Right renal cortex interstitium (tissue), 3 donors: ENCODE measurements at places on chromosomes 2 and 18.
A peak's percentile ranks its signal among the peaks of the same experiment; 100 is the strongest.

DNA sequence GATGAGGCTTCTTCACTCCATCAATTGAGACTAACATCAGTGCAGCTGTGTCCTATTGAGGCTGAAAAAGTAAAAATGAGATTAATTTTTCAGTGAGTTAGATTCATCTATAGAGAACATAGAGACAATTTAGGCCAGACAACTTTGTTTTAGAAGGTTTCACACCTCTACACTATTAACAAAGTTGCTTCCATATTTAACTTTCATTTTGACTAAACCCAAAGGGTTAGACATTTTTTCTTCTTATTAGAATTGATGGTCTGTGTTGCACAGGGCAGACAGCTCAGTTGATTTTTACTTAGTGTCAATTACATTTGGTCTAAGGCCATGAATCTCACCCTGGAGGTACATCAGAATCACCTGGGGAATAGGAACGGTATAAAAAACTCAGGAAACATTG lies 130.2 kb upstream of the NXPH2 start:
- no peak for DNase-seq

GRCh38 chr2:172270278-172271079 lies 156.9 kb upstream of the ITGA6 start:
- no peak for DNase-seq

- no peak for DNase-seq
Measured at GRCh38 chr2:208984376-208985090, 439.3 kb upstream of the MAP2 start.

DNA sequence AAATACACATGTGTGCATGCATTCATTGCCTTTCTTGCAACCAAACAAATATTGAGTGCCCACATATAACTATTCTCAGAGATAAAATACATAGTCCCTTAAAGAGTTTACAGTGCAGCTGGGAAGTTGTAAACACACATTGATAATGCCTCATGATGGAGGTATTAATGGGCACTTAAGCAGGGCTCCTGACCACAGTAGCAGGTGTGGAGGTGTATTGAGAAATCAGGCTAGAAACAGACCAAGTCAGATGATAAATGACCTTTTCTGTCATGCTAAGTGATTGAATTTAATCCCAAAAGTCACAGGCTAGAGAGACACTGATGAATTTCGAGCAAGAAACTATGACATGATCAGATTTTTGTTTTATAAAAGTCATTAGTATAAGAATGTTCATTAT lies 157.7 kb downstream of the ZNF385B start:
- DNase-seq = no peak

GRCh38 chr18:11251229-11251890 lies 102.0 kb upstream of the PIEZO2 start:
- no peak for DNase-seq

DNA sequence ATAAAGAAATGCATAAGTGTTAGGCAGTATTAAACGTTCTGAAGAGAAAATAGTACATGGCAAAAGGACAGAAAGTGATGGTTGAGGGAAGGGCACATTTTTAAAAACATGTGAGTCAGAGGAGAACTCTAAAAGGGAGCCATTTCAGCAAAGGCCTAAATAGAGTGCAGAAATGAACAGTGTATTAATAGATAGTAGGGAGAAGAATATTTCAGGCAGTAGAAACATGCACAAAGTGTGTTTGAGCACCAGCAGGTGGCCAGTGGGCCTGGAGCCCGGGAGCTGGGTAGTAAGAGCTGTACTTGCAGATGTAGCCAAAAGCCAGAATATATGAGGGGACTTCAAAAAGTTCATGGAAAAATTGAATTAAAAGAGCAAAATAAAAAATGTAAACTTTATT lies 288.1 kb upstream of the FIGN start:
- no peak for DNase-seq

GRCh38 chr2:38771632-38772031 lies 6.4 kb upstream of the GEMIN6 start:
- no peak for DNase-seq

DNA sequence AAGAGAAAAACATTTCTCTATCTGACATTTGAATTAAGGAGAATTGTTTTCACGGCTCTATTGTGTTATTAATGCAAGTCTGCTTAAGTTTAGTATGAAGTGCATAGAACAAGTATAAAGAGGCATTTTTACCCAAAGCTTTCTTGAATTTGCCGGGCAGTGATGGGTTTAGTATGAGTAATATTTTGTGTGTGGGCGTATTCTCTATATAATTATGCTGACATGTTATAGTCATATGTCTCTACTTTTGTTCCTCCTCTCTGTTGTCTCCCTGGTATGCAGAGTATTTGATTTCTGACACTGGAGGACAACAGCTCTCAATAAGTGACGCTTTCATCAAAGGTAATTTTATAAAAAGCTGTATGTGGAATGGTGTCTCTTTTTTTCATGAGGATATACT lies 45.9 kb downstream of the PIKFYVE start:
- DNase-seq = no peak

DNA sequence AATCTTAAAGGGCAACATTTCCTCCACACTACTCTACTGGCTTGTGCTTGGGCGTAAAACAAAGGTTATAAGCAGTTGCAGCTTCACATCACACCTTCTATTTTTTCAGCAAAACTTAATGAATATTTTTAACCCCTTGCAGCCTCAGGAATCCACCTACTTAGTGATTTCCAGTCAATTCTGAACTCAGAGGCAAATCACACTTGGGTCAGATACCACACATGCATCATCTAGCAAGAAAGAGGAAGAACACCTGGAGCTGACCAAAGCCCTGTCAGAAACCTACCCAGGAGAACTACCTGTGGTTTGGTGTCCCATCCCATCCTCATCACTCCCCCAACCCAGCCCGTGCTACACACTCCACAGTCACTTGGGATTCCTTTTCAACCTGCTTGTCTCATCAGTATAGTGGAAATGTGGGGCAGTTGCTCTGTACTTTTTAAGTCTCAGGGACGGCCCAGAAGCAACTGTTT lies 25.5 kb downstream of the PIAS2 start:
- DNase-seq = no peak

DNA sequence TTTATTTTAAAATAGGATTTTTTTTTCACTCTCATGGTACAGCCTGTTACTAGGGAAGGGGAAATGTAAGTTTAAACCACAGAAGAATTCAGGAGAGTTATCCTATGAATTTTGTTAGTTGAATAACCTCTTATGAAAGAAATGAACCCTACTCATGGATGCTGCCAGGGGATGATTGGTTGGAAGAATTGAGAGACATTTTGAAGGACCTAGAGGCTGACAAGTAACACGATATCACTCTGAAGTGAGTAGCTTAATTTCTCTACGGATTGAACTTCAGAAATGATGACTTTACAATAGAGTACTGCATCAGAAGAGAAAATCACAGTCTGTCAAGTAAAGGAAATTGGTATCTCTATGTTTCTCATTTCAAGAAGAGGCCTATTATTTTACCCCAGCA lies 1346.2 kb downstream of the SUCLG1 start:
- DNase-seq = no peak

- DNase-seq = no peak
Measured at GRCh38 chr2:202009581-202009980, 24.1 kb upstream of the FZD7 start.

DNA sequence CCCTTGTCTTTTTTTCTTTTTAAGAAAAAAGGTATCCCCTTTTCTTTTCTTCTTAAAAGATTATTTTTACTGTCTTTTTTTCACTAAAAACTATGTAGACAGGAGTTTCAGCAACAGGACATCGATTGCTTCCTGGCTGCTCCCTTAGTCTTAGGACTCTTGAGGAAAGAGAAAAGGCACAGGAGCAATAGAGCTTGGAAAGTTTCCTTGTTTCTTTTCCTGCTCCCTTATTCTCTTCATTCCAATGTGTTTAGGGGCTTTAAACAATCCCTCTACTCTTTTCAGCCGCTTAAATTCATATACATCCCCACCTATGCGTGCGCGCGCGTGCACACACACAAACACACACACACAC lies 225.9 kb upstream of the FBXO11 start:
- DNase-seq = no peak

- no peak for DNase-seq
Measured at GRCh38 chr2:68692511-68692910, 42.1 kb upstream of the ARHGAP25 start.

DNA sequence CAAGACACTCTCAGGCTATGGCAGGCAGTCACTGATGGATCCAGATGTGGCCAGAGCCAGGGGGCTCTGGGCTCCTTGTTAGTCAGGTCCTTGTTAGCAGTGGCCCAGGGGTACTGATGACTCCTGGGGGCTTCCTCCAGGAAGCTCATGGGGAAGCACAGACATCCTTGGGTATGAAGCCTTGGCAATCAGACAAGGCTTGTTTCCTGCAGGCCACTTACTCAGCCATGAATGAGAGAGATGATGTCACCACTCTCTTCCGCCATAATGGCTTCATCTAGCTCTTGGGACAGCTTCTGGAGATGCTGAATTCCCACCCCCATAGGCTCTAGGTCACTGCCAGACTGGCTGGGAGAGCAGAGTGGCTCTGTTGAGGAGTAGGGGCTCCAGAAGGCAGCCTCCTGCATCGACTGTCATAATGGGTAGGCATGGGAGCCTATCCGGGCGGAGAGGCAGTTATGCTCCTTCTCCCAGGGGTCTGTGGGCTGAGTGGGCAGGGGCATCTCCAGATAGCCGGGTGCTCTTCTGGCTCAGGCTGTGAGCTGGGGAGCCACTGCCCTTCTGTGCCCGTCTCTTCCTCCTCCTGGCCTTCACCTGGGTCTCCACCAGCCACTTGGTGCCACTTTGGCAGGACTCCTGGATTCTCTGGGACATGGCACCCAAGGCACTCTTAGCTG lies 40.2 kb upstream of the BMPR2 start:
- no peak for DNase-seq

GRCh38 chr2:111121828-111122630 lies 1.3 kb downstream of the BCL2L11 start:
- DNase-seq = no peak

- no peak for DNase-seq
Measured at GRCh38 chr18:27073404-27073830, 111.7 kb downstream of the CHST9 start.

- DNase-seq = no peak
Measured at GRCh38 chr18:8938817-8939216, 163.7 kb upstream of the NDUFV2 start.

DNA sequence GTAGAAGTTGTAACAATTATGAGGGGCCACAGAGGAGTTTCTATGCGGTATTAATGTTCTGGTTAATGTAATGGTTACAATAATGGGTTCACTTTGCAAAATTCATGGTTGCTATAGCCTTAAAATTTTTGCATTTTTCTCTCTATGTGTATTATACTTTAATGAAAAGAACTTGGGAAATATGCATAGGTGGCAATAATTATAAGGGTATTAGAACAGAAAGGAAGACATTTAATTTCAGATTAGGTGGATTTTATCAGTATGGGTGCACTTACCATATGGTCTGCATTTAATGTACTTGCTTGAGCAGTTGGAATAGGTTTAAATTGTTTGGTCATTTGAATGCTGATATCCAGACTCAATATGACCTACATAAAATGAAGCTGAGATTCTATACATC lies 161.6 kb upstream of the TACR1 start:
- DNase-seq = no peak

DNA sequence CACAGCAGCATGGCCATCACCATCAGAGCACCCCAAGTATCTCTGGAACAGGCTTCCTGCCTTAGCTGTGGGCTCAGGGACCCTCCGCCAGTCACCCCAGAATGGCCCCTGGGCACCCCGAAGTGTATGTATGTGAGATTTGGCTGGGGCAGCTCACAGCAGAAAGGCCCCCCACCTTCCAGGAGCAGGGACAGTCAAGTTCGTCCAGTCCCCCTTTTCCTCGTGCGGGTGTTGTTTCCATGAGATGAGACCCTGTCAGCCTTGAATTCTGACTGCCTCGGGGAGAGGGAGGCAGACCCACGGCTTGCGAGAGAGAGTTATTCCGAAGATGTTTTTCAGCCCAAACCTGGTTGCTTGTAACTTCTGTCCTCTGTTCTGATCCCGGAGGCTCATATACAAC lies 290.9 kb upstream of the HDAC4 start:
- DNase-seq = no peak

GRCh38 chr2:222708274-222708710 lies 36.8 kb downstream of the MOGAT1 start:
- peak; percentile 51 for DNase-seq

DNA sequence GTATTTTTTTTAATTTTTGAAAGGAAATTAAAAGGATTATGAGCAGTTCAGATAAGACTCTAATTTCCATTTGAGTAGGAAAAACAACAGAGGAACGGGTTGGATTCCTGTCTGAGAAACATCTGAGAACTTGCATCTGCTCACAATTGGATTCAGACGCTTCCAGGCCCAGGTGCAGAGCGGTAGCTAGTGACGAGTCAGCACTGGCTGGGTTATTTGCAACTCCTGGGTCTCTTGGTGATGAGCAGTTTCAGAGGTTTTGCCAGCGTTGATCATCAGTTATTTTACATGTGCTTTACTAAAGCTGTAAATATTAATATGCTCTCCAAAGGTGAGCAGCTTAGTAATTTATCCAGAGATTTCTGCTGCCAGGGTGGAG lies 39.1 kb upstream of the B3GNT7 start:
- DNase-seq = no peak

- no peak for DNase-seq
Measured at GRCh38 chr2:35803126-35803525, 552.5 kb upstream of the CRIM1 start.

DNA sequence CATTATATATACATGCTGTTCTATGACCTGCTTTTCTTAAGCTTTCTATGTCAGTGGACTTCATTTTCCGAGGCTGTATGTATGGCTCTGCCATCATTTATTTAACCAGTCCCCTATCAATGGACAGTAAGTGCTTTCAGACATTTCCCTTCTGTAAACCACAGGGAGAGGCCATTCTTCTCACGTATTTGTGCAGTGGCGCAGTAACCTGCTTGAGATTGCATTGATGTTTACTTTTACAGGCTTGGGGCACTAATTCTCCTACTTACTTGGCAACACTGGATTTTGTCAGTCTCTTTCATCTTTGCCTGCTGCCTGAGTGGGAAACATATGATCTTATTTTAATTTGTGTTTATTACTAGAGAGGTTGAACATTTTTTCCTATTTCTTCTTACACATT lies 52.1 kb downstream of the BOLA3 start:
- no peak for DNase-seq

- no peak for DNase-seq
Measured at GRCh38 chr2:110991911-110992310, 128.8 kb upstream of the BCL2L11 start.

GRCh38 chr2:134727385-134727784 lies 8.6 kb upstream of the TMEM163 start:
- DNase-seq = no peak

- DNase-seq = no peak
Measured at GRCh38 chr2:29570539-29570938, 350.8 kb downstream of the ALK start.

- DNase-seq = no peak
Measured at GRCh38 chr2:68018727-68019126, 44.1 kb downstream of the C1D start.

- peak; percentile 2 for DNase-seq
Measured at GRCh38 chr2:212109792-212110680, 428.6 kb downstream of the ERBB4 start.

GRCh38 chr2:134190807-134191203 lies 63.1 kb upstream of the MGAT5 start:
- no peak for DNase-seq
